T-helper 1 cell (primary cell): ENCODE measurements at places on chromosomes 11 and 22.

DNA sequence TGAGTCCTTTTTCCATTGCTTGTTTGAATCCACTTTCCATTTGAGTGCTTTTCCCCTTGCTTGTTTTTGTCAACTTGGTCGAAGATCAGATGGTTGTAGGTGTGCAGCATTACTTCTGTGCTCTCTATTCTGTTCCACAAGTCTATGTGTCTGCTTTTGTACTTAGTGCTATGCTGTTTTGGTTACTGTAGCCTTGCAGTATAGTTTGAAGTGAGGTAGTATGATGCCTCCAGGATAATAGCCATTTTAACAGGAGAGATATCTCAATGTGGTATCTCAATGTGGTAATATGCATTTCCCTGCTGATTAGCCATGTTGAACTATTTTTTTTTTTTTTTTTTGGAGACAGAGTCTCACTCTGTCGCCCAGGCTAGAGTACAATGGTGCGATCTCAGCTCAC lies 16.7 kb downstream of the ACRV1 start:
- no peak for DNase-seq

- DNase-seq: no peak
Observed at GRCh38 chr11:129308241-129308865, 67.3 kb upstream of the BARX2 start.

DNA sequence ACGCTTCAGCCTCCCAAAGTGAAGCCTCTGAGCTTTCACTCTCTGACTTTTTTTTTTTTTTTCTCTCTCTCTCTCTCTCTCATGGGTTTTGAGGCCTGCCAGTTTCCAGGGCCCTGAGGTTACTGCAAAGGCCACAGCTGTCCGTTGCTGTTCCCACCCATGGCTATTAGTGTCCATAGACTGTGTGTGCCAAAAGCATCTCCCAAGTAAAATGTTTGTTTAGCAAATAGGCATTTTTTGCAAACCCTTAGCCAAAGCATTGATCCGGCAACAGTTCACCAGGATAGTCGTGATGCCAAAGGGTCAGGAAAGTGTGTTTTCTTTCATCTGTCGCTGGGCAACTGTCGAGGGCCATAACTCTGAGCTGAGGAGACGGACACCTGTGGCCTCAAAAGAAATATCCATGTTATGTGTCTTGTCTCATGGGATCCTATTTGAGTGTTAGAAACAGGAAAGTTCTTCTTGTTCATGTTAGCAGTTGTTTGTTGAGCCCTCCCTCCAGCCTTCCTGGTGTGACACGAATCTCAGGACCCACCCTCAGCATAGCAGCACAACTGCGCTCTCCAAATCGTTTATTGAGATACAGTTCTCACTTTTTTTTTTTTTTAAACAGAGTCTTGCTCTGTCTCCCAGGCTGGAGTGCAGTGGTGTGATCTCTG lies 18.4 kb downstream of the FADS2 start:
- no peak for DNase-seq

GRCh38 chr11:79428406-79428805 lies 12.4 kb downstream of the TENM4 start:
- no peak for DNase-seq

DNA sequence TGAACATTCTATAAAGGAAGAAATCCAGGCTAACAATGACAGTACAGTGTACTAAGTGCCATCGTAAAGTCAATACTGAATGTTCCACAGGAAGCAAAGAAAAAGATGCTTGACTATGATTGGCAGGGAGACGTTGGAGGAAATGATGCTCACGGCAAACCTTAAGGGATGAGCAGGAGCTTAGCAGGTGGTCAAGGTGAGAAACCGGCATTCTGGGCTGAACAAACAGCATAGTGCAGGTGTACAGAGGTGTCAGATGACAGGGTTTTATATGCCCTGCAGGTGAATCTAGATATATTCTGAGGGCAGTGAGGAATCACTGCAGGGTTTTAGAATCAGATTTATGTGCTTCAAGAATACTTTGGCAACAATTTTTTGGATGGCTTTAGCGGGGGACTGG lies 85.3 kb upstream of the HEPHL1 start:
- no peak for DNase-seq

DNA sequence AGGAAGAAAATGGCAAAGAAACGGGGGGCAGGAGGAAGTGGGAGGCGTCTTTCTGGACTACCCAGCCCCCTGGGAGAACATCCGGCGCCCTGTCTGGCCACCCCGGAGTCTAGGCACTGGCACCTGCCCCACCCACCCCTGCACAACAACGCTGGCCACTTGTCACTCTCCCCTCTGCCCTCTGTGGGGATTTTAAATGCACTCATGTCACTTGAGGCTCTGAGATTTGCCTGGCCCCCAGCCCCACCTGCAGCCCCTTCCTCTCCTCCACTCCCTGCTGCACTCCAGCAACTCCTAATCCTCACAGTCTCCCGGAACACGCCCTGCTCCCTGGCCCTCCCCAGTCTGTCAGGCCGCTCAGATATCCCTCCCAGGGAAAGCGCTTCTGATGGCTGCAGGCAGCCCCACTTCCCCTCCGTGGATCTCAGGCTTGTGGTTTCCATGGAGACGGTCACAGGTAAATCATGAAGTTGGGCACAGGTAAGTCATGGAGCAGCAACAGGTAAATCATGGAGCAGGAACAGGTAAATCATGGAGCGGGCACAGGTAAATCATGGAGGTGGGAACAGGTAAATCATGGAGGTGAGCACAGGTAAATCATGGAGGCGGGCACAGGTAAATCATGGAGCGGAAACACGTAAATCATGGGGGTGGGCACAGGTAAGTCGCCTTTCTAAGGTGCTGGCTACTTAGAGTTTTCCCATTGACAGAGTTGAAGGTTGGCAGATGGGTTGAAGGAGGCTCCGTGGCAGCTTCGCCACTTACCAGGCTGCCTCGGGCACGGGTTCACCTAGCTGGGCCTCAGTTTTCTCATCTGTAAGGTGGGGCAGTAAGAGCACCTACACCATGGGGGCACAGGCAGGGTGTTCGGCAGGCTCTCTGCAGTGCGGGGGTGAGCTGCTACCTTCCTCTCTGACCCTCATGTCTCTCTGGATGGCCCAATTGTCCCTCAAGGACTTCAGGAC lies 79.0 kb upstream of the SHISAL1 start:
- DNase-seq: no peak

GRCh38 chr11:61904539-61905048 lies 12.8 kb downstream of the RAB3IL1 start:
- DNase-seq: no peak

GRCh38 chr11:117195258-117195657 lies 3.9 kb upstream of the TAGLN start:
- DNase-seq: no peak

- DNase-seq: no peak
Observed at GRCh38 chr22:16961477-16962186, 46.4 kb downstream of the GAB4 start.

DNA sequence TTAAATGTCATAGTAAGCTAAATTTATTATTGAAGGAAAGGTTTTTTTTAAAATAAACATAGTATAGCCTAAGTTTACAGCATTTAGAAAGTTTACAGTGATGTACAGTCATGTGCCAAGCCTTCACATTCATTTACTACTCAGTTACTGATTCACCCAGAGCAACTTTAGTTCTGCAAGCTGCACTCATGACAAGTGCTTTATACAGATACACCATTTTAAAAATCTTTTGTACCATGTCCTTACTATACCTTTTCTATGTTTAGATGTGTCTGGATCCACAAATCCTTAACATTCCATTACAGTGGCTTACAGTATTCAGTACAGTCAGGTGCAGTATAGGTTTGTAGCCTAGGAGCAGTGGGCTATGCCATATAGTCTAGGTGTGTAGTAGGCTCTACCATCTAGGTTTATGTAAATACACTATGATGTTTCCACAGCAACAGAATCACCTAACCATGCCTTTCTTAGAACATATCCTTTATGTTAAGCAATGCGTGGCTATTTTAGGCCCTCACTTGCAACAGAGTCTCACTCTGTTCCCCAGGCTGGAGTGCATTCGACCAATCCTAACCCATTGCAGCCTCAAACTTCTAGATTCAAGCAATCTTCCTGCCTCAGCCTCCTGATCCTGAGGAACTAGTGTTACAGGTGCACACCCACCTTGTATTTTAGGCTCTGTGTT lies 79.5 kb upstream of the SLC25A18 start:
- no peak for DNase-seq
